ENCODE measurements at places on chromosomes 6 and 20.

- H3K4me3 ChIP-seq = no peak overlapping the region
- no peak for DNase-seq
- H3K36me3 ChIP-seq = no peaks in the 10 kb centered on the region
- H3K27ac ChIP-seq = no peak overlapping the region
Observed at GRCh38 chr6:34104186-34104585, 41.7 kb downstream of the GRM4 start.

DNA sequence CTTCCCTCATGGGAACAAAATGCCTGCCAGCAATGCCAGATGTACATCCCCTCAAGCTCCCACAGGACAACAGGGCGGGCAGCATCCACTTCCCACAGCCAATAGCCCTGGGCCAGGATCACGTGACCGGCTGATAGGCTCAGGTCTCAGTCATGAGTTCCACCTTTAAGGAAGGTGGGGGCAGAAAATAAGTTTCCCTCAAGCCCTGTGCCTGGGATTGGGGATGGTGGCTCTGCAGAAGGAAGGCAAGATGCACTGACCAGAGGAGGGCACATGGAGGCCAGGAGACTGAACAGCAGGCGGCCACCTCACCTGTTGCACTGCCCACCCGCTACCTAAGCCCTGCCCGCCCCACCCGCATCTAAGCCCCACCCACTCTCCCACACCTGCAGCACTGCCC is 149.1 kb downstream of the BMP7 start:
- H3K36me3 ChIP-seq = no peaks in the 10 kb centered on the region
- H3K4me3 ChIP-seq = no peak overlapping the region
- H3K27ac ChIP-seq = no peak overlapping the region
- H3K27me3 ChIP-seq = peaks cover 12% of the 10 kb centered on the region
- H3K4me1 ChIP-seq = no peaks in the 10 kb centered on the region

DNA sequence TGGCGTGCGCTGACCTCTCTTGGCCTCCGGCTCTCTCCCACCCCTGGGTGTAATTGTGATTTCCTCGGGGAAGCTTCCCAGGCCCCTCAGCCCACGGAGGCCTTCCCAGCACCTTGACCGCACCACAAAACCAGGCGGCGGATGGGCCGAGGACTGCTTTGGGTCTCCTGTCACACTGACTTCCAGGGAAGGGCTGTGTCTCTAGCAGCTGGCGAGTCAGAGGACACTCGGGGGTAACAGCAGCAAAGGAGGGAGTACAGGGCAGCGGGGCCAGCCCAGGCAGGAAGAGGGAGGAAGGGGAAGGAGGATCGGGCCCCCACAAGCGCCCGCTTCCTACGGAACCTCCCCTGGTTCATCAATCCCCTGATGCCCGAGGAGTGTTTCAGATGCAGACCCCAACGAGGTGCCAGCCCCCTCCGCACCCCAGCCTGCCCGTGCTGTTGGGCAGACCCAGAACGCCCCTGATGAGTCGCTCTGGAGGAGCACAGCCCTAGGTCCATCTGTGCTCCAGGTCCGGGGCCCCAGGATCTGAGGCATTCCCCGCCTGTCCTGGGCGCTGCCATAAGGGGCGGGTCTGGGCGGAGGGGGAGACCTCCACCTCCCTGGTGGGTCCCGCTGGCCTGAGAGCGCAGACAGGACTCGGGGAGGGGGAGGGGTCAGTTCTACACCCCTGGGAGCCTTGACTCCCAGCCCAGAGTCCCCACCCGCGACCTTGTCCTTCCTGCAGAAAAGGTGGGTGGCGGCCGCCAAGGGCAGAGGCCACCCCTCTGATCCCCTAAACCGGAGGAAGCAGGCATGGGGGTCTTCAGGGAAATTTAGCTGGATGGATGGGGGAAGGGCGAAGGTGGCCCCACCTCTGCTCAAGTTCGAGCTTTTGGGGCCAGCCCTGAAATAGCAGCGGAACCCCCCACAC is 956 bp downstream of the CHRNA4 start:
- H3K27me3 ChIP-seq = peaks cover 7% of the 10 kb centered on the region
- no peak for DNase-seq
- H3K27ac ChIP-seq = no peak overlapping the region
- H3K4me3 ChIP-seq = no peak overlapping the region
- H3K4me1 ChIP-seq = no peaks in the 10 kb centered on the region

GRCh38 chr6:114000069-114000468 is 29.1 kb upstream of the HDAC2 start:
- no peak overlapping the region for H3K4me3 ChIP-seq
- DNase-seq = no peak
- peaks cover 2% of the 10 kb centered on the region for H3K4me1 ChIP-seq
- peaks cover 15% of the 10 kb centered on the region for H3K36me3 ChIP-seq

DNA sequence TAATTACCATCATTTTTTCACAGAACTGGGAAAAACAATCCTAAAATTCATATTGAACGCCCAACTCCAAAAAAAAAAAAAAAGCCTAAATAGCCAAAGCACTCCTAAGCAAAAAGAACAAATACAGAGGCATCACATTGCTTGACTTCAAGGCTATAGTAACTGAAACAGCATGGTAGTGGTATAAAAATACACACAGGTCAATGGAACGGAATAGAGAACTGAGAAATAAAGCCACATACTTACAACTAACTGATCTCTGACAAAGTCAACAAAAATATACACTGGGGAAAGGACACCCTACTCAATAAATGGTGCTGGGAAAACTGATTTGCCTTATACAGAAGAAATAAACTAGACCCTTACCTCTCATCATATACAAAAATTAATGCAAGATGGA is 89.6 kb downstream of the MRAP2 start:
- no peak overlapping the region for H3K27ac ChIP-seq
- H3K4me3 ChIP-seq = no peak overlapping the region
- DNase-seq = no peak
- H3K4me1 ChIP-seq = no peaks in the 10 kb centered on the region

DNA sequence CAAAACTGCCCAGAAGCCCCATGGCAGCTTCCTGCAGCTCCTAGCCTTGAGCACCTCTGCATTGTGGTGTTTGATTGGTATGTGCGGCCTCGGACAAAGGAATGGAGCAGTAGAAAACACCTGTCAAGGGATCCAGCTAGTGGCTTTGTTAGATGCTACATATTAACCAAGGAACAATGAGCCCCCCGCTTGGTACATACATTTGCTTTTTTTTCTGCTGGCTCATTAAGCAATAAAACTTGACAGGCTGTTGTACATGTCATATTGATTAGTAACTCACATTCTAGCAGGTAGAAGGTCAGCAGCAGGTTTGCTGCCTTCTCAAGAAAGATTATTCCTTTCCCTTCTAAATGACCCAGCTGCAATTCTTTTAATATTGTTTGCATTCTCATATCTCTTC is 937 bp downstream of the SPACA1 start:
- no peak overlapping the region for H3K4me3 ChIP-seq
- DNase-seq = no peak
- H3K4me1 ChIP-seq = no peaks in the 10 kb centered on the region
- H3K36me3 ChIP-seq = no peaks in the 10 kb centered on the region
- no peaks in the 10 kb centered on the region for H3K27me3 ChIP-seq

DNA sequence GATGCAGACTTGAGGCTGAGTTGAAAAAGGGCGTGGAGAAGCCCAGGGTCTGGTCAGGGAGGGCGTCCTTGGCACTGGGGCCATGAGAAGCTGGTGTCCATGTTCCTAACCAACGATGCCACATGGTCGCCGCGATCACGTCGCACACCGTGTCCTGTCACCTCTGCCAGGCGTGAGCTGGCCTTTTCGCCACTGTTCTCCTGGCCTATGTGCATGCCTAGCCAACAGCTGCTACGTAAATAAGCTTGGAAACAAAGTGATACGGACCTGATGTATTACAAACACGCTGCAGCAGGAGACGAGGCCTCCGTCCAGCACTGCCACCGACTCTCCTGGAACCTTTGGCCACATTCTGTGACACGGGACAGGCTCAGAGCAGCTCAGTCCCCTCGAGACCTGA is 22.0 kb upstream of the KIF25 start:
- DNase-seq = no peak
- peaks cover 19% of the 10 kb centered on the region for H3K4me1 ChIP-seq
- H3K4me3 ChIP-seq = no peak overlapping the region

DNA sequence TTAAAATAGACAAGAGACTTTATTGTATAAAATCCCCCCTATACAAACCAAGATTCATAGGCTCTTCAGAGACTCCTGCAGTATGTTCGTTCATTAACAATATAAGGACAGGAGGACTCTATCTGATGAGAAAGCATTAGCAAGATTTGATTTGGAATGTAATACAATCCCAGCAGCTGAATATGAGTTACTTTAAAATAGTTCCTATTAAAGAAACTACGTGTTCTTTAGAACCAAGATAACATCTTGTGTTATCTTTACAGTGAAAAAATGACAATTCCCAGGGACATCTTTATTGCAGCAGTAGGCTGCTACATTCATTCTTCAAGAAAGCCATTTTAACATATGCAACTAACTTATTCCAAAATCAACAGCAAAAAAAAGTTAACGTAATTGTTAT is 1360.1 kb upstream of the GJE1 start:
- no peaks in the 10 kb centered on the region for H3K4me1 ChIP-seq
- H3K27me3 ChIP-seq = no peaks in the 10 kb centered on the region
- no peak overlapping the region for H3K27ac ChIP-seq
- no peak overlapping the region for H3K4me3 ChIP-seq
- DNase-seq = no peak

DNA sequence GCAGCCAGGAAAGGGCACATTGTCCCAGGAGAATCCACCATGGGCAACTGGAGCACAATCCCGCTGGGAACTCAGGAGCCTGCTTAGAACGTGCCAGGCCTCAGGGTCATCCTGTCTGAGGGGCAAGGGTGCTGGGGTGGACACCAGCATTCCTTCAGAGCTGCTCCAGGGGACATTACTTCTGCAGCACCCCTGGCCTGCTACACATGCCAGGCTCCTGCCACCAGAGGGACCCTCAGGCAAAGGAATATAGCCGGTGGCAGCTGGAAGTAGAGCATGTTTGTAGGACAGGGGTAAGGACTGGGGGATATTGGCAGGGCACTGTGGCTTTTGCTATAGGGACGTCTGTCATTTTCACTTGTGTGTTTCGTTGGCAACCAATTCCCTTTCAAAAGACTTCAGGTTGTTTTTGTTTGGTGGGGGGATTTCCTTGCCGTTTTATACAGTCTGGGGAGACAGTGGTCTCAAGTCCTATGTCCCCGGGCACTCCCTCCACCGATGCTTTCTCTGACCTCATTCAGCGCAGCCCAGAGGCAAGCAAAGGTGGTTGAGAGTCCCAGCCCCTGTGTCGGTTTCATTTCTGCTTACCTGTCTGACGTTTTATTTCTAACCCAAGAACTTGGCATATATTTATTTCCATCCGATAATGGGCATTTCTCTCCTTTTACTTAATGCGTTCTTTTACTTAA is 130.8 kb downstream of the JPH2 start:
- no peak overlapping the region for H3K4me3 ChIP-seq
- no peak overlapping the region for H3K27ac ChIP-seq

All from endothelial cell (in vitro differentiated cells).